Mucosa of descending colon (tissue), 3 donors: ENCODE measurements at places on chromosomes 5 and 9. TPM values are rescaled to one million over a fixed set of nuclear protein-coding genes. Genes with fewer than 3 reads are reported as not detected.

The PCAT7 gene
- total RNA-seq: 1.2 TPM

DNA sequence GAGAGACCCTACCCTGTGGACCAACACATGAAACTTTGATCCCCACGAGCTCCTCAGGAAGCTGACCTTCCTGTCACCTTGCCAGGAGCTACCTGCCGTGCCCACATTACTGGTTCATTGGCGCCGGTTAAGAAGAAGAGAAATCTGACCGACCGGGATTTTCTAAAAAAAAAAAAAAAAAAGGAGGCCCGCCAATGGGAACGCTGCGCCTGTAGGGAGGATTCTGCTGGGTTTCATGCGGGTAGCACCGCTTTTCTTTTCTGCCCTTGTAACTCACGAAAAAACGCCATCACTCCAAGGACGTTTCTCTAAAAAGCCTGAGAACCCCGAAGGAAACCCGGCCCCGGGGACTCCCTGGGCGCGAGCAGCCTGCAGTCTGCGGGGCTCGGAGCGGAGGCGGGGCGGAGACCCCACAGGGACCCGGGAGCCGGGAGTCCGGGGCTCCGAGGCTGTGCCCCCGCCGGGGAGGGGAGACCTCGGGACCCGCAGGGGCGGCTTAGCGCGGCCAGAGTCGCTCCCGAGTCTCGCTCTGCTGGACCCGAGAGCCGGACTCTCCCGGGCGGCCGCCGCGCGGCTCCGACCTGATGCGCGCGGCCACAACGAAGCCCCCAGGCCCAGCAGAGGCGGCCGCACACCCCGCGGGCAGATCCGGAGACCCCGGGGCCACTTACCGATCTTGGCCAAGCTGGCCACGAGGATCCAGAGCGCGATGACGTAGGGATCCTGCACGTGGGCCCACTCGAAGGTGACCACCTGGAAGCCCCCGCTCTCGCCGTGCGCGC, 617 bp downstream of the SLC9A3 start:
- DNase-seq: no peak

DNA sequence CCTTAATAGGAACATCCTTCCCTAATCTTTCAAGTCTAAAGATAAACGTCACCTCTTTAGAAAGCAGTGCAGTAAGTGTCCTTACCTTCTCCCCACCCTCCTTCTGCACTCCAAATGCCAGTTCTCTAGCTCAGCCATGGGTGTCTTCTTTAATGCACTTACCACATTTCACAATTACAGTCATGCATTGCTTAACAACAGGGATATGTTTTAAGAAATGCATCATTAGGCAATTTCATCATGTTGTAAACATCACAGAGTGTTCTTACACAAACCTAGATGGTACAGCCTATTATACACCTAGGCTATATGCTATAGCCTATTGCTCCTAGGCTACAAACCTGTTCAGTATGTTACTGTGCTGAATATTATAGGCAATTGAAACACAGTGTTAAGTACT, 91.2 kb downstream of the RFX3 start:
- DNase-seq: no peak

- no peak for DNase-seq
Measured at GRCh38 chr9:85054017-85054416, 384.5 kb downstream of the NTRK2 start.

The ABHD17B gene
- total RNA-seq: 34.7 TPM

The LVRN gene
- total RNA-seq: 1.0 TPM

GRCh38 chr5:154801083-154801482, 45.9 kb downstream of the LARP1 start:
- DNase-seq: no peak

DNA sequence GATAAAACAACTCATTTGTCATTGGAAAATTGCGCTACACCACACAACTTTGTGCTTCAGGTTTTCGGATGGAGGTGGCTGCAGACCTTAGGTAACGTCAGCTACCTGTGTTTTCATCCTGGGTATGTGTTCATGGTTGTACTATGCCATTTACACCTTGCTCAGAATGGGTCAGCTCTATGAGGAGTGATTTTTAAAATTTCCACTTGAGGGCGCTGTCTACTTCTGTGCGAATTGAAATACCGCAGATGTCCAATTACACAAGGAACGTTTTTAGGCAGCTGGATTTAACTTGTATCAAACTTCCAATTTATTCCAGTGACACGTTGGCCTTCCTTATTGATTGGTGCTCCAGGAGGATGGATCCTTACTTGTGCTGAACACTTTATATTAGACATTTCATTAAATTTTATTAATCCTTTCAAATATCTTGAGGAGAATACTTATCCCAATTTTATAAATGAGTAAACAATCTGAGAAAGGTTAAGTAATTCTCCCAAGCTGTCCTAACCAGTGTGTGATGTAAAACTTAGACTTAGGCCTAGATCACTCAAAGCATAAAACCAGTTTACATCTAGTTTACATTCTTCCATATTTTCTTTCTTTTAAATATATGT, 23.4 kb downstream of the DMRTA1 start:
- no peak for DNase-seq

GRCh38 chr9:118732998-118733397, 636.2 kb downstream of the BRINP1 start:
- no peak for DNase-seq

The F12 gene
- 3.0 TPM for total RNA-seq

DNA sequence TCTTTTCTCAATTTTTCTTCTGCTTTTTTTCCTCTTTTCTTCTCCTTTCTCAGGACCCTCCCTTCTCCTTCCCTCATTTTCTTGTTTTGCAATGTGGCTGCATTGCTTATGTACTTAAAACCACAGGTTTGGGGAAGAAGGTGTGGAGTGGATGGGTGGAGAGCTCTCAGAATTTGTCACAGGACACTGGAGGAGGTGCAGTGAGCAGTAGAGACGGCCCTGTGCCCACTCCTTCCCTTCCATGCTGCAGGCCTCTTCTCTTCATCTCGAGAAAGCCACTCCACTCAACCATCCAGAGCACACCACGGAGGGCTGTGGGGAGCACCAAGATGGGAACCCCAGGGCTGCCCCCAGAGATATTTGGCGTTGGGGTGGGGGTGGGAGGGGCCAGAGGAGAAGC, 92.3 kb downstream of the FSTL4 start:
- DNase-seq: no peak

- no peak for DNase-seq
Measured at GRCh38 chr5:78611126-78611605, 37.4 kb downstream of the LHFPL2 start.

DNA sequence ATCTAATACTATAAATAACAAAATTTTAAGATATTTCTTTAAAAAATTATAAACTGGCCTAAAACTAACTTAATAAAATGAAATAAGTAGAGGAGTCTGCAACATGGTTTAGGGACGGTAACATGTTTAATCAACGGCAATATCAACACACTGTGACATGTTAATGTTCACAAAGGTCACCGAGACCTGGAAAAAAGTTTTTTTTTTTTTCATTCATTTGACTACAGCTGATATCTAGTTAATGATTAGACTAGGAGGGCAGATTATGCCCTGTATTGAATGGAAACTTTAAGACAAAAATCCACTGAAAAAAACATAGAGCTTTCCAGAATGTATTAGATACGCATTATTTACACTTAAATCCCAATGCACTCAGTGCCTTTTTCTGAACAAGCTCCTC, 67.0 kb upstream of the CDK5RAP2 start:
- DNase-seq: no peak

DNA sequence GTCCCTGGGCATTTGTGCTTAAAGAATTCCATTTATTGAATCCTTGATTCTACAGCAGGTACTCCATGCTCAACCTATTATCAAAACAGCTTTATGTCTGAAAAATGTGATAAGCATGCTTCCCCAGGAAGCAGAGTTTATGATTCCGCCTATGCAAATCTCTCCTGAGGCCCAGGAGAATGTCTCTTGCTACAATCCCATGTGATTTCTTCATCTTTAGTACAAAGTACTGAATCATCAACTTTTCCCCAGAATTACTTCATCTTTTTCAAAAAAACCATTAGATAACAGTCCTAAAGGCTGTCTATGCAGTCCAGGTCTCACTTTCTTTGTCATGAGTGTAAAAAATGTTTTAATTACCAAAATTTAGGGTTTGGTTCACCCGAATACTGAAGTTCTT, 130.2 kb upstream of the ADAMTSL1 start:
- DNase-seq: no peak

The PIP5KL1 gene
- 1.1 TPM for total RNA-seq

The ECSCR gene
- 8.5 TPM for total RNA-seq

DNA sequence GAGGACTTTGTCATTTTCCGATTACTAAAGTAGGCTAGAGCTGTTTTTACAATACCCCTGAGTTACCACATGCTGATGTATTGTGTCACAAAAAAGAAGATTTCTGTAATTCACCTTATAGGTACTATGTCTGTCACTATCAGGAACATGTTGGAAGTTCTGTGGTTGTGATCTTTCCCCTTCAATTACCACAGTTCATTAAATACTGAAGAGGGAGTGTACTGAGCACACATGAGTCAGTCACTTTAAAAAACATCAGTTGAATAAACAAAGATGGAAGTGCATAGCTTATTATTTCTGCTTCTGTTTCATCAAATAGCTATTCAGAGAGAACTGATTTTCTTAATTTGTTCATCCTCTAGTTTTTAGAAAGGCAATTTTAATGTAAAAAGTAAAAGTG, 31.7 kb downstream of the AP3S1 start:
- DNase-seq: no peak

The CAMK2A gene
- total RNA-seq: 0.93 TPM

The IRX2 gene
- total RNA-seq: 0.09 TPM

The PCA3 gene
- total RNA-seq: not detected

The TMEM171 gene
- 34.5 TPM for total RNA-seq

DNA sequence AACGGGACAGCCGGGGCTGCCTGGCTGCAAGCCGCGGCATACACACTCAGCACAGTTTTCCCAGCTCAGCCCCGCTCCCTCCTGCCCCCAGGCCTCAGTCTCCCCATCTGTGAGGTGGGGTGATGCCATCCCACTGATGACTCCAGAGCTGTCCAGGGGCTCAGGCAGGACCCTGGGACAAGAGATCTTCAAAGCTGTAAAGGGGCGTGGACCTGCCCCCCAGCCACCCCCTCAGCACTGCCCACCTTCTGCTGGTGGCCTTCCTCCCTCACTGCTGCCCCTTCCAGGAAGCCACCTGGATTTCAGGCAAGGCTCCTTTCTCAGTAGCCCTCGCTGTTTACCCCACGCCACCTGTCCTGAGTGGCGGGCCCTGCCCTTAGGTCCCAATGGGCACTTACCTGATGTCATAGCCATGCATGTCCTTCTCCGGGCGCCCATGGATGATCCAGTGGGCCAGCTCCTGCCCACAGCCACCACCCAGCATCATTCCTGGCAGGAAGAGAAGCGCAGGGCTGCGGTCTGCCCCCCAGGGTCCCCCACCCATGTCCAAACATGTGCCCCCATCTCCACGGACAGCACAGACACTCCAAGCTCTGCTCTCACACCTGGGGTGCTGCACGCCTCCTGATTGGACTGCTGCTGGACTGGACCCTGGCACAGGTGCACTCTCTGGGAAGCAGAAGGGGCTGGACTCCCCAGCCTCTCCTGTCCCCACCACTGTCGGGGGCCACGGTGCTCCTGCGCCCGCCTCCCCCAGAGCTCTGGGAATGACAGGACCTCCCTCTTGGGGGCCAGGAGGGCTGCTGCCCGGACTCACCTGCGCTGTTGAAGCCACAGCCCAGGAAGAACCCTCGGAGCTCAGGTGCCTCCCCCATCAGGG, 25.7 kb downstream of the SARDH start:
- no peak for DNase-seq

DNA sequence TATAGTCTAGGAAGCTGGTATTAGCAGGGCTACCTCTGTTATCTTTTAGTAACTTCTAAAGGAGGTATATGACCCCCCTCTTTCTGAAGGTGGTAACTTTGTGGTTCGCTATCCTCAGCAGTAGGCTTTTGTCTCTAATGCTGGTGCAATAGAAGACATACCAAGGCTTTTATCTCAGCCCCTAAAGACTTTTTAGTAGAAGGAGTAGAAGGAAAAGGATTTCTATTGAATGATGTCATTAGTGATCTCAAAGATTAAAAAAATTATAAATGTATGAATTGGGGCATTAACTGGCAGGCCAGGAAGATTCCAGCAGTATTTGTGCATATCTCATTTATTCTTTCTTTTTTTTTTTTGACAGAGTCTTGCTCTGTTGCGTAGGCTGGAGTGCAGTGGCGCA, 78.2 kb downstream of the RAI14 start:
- DNase-seq: no peak

The SLC36A2 gene
- not detected for total RNA-seq

DNA sequence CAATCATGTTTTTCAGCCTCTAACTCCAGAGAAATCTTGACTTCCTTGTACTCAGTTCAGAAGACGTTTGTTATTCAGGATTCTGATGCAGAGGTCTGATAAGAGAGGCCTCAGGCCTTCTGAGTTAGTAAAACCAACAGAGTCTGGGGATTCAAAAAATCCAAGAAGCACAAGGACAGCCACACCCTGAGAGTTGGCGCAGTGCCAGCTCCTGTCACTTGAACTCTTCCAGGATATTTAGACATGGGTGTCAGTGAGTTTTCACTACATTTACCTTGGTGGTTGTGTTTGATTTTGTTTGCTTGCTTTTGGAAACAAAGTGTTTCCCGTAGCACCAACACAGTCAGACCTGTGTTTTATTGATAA, 41.6 kb upstream of the PDE8B start:
- DNase-seq: peak; percentile 53

- no peak for DNase-seq
Measured at GRCh38 chr5:88657136-88657535, 225.8 kb downstream of the MEF2C start.

GRCh38 chr5:148828511-148829247, 2.3 kb downstream of the ADRB2 start:
- DNase-seq: no peak

GRCh38 chr5:130061746-130062145, 157.5 kb downstream of the CHSY3 start:
- DNase-seq: no peak

DNA sequence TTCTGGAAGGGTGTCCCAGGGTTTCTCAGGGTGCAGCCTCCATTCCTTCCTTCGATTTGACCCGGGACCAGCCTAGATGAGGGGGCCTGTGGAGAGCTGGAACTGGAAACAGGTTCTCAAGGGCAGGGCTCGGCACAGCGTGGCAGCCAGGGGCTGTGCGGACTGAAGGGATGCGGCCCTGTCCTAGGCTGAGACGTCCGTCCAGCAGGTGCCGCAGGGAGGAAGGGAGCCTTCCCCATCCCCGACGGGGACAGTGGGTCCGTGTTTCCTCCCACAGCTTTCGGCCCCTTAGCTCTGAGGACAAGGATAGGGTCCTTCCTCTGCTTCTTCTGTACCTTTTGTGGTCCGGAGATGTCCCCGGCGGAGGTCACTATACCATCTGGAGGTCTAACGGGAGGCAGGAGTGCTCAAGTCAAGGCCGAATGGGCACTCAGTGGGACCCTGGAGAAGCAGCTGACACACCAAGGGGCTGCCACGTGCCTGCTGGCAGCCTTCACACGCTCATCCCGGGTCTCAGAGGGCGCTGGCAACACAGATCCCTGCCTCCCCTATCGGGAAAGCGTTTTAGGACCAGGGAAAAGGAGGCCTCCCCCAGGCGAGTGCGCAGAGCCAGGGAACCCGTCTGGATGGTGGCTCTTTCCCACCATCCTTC, 49.9 kb downstream of the USP20 start:
- DNase-seq: peak; percentile 69

DNA sequence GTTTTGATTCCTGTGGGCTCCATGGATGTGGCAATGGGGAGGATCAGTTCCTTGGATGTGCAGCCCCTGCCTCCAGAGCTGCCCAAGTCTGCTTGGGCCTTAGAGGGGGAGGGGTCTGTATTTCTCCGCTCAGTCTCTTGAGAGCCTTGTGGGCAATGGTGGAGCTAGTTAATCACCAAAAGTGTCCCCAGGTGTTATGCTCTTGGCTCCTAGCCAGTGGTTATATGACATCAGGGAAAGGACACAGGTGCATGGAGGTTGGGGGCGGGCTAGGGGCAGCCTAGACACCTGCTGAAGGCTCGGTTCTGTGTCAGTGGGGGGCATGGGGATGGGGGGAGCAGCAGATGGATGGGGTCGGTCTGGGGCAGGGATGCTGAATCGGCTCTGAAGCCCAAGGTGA, 12.4 kb upstream of the ARAP3 start:
- no peak for DNase-seq

The CNTLN gene
- 4.1 TPM for total RNA-seq
